ENCODE measurements at places on chromosomes 4 and X. TPM values are rescaled to one million over a fixed set of nuclear protein-coding genes. Genes with fewer than 3 reads are reported as not detected.

Gene ABLIM2
- total RNA-seq: under 0.01 TPM

Gene SPATA18
- 14.9 TPM for total RNA-seq

Gene STATH
- total RNA-seq: not detected

Gene KIF4A
- total RNA-seq: 4.1 TPM

Gene MMRN1
- not detected for total RNA-seq

Gene MAGEC2
- not detected for total RNA-seq

Gene RPS3A
- 2,075 TPM for total RNA-seq

Gene SPINK2
- not detected for total RNA-seq

Gene TMEM187
- 9.4 TPM for total RNA-seq

Gene GABRG1
- not detected for total RNA-seq

Gene RTL9
- total RNA-seq: under 0.01 TPM

Gene RNF128
- under 0.01 TPM for total RNA-seq

Gene SMARCA1
- 92.3 TPM for total RNA-seq

Gene GAGE2A
- not detected for total RNA-seq

Gene ZDHHC15
- total RNA-seq: not detected

Gene GPC4
- total RNA-seq: 14.1 TPM

Gene FREM3
- not detected for total RNA-seq

Gene FRG2
- not detected for total RNA-seq

Gene MAGEA8
- total RNA-seq: not detected

Gene ERCC6L
- total RNA-seq: 1.1 TPM

Gene TRIM60
- not detected for total RNA-seq

Gene USO1
- 95.0 TPM for total RNA-seq

Gene TMEM184C
- total RNA-seq: 64.3 TPM

Gene CLGN
- total RNA-seq: not detected

Gene APELA
- not detected for total RNA-seq

Gene ETDB
- not detected for total RNA-seq

Gene ASB5
- not detected for total RNA-seq

Gene LYAR
- 2.4 TPM for total RNA-seq

Gene GABRQ
- total RNA-seq: not detected

Gene SHISA3
- total RNA-seq: not detected

Gene SHROOM2
- total RNA-seq: 28.8 TPM

Gene OTC
- total RNA-seq: not detected

Gene ZNF157
- total RNA-seq: 0.11 TPM

Gene LRIT3
- not detected for total RNA-seq

Gene ADH1B
- total RNA-seq: not detected

Gene UFSP2
- 36.9 TPM for total RNA-seq

Gene LDOC1
- 14.9 TPM for total RNA-seq

Gene RHOXF2
- not detected for total RNA-seq

Gene NKX3-2
- total RNA-seq: 0.39 TPM

Gene XAGE1A
- total RNA-seq: not detected

Gene SPARCL1
- total RNA-seq: not detected

Gene FGFBP2
- total RNA-seq: not detected

Gene TCP11X2
- total RNA-seq: not detected

Gene DCAF4L1
- 0.11 TPM for total RNA-seq

Gene GAGE12D
- total RNA-seq: not detected

Gene GASK1B
- 114 TPM for total RNA-seq

Gene ADGRL3
- total RNA-seq: 5.9 TPM

Gene PDE5A
- total RNA-seq: 8.5 TPM

Gene HTN3
- not detected for total RNA-seq

Gene MTNR1A
- not detected for total RNA-seq

Gene NHSL2
- not detected for total RNA-seq

Gene GCNA
- total RNA-seq: 4.7 TPM

Gene NAA11
- total RNA-seq: not detected

Gene AWAT2
- not detected for total RNA-seq

Gene PRDX4
- total RNA-seq: 228 TPM

Gene HSFX1
- 0.43 TPM for total RNA-seq

Gene METAP1
- 60.0 TPM for total RNA-seq
